ENCODE measurements at places on chromosomes 11 and 22. TPM values are rescaled to one million over a fixed set of nuclear protein-coding genes. Genes with fewer than 3 reads are reported as not detected.

- no peaks in the 10 kb centered on the region for H3K36me3 ChIP-seq
- no peak overlapping the region for H3K4me3 ChIP-seq
- H3K27me3 ChIP-seq, result no peaks in the 10 kb centered on the region
- DNase-seq, result no peak
- H3K4me1 ChIP-seq, result no peaks in the 10 kb centered on the region
These were observed 154.2 kb downstream of the MIAT start for GRCh38 chr22:26811647-26811992.

RFPL2 gene
- not detected for total RNA-seq

MPZL2 gene
- total RNA-seq, result 4.2 TPM

DNA sequence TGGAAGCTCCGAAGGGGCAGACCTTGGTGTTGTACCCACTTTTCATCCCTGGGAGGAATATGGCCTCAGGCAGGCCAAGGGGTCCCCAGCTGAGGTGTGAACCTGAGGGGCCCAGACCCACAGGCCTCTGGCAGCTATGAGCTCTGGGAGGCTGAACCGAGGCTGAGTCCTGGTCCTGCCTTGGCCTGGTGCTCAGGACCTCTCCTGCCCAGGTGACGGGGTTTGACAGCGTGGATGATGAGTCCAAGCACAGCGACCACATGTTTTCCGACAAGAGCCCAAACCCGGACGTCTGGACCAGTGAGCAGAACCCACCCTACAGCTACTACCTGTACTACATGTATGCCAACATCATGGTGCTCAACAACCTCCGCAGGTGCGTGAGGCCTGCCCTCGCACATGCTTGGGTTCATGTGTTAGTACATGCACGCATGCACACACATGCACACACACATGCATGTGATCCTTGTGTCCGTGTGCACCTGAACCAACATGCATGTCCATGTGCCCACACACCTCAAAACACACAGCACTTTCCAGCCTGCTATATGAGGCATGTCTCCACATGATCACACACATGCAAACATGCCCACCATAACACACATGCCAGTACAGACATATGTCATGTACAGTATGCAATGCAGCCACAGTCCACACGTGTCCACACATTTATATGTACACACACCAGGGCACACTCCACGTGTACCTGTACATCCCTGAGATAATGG is 40.9 kb downstream of the RNF141 start:
- no peaks in the 10 kb centered on the region for H3K4me1 ChIP-seq
- DNase-seq, result no peak
- H3K27ac ChIP-seq, result no peak overlapping the region
- no peaks in the 10 kb centered on the region for H3K27me3 ChIP-seq

DNA sequence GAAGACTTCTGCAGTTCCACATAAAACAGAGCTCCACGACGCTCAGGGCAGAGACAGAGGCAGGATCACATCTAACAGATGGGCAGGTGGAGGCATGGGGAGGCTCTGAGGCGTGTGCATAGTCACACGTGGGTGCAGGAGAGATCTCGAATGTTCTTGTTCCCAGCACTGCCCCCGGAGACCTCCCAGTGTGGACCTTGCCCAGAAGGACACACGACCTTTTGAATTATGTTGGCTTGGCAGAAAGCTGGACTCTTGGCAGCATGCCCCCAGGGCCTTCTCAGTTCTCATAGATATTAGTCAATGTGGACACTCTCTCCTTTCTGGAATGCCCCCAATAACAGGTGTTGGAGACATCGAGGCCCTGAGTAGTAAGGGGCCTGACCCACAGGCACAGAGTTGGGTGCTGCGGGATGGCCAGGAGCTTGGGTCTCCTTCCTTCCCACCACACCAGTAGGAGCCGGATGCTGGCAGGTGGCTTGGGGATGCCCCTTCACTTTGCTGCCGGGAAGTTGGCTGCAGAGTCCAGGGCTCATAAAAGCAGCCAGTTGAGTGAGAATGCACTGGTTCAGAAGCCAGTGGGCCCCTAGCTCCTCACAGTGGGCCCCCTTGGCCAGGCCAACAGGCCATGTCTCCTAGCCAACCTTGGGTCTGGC is 12.1 kb downstream of the MYEOV start:
- H3K4me3 ChIP-seq, result no peak overlapping the region
- no peaks in the 10 kb centered on the region for H3K36me3 ChIP-seq
- H3K27ac ChIP-seq, result no peak overlapping the region
- H3K27me3 ChIP-seq, result no peaks in the 10 kb centered on the region
- H3K4me1 ChIP-seq, result no peaks in the 10 kb centered on the region

All from GM23338 (cell line).